ENCODE measurements at places on chromosomes 6 and 20.

GRCh38 chr6:100338090-100338489 is 126.6 kb downstream of the SIM1 start:
- no peak for DNase-seq

DNA sequence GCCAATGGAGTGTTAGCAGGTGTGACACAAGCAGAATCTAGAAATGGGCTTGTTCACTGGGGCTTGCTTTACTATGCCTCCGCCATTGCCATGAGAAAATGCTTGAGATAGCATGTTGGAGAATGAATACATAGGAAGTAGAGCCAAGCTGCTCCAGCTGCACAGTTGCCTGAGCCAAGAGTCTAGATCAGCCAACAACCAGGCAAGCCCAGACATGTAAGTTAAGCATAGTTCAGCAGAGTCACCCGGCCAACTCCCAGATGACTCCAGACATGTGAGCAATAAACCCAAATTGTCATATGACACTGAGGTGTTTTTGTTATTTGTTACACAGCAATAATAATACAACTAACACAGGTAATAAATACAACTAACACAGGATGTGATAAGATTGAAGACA is 167.9 kb downstream of the HAO1 start:
- DNase-seq = no peak

DNA sequence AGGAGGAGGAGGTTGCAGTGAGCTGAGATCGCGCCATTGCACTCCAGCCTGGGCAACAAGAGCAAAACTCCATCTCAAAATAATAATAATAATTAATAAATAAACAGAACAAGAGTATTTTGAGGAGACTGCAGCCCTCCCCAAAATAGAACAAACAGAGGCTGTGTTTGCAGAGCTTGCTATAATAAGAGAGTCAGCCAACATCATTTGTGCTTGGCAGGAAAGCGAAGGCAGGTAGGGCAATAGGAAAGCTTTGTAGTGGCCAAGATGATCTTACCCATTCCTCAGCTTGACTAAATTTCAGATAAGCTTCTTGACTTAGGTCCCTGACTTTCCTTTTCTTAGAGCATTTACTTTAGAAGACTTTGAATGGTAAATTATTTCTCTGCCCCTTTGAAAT is 6.7 kb downstream of the C6orf141 start:
- no peak for DNase-seq

DNA sequence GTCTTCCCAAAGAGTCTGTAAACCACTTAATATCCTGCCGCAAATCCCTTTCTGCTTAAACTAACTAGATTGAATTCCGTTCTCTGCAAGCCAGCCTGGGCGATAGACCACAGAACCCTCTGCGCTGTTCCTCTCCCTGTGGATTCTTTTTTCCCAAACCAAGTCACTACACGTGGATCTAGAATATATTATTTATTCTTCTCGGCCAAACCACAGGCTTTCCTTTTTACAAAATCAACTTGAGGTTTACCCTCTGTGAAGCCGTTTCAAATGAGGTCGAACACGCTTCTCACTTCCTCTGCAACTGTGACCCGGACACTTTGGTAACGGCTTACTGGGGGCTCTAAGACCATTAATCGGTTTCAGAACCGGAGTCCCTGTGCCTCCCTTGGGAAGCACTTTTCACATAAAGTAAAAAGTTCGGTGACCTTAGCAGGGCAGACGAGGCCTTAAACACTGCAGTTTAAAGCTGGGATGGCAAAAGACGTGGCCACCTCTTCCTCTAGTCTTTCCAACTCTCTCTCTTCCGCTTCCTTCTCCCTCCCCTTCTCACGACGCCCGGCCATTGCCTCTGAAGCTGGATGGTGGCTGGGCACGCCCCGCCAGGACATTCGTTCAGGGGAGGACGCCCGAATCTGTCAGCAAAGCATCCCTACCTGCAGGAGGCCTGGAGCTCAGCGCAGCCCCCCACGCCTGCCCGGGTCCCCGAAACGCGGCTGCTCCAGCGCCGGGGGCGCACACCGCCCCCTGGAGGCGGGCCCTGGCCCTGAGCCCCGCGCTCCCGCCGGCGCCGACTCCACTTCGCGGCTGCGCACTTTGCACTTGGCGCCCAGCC is 55.0 kb upstream of the FOXC1 start:
- DNase-seq = peak; percentile 58

DNA sequence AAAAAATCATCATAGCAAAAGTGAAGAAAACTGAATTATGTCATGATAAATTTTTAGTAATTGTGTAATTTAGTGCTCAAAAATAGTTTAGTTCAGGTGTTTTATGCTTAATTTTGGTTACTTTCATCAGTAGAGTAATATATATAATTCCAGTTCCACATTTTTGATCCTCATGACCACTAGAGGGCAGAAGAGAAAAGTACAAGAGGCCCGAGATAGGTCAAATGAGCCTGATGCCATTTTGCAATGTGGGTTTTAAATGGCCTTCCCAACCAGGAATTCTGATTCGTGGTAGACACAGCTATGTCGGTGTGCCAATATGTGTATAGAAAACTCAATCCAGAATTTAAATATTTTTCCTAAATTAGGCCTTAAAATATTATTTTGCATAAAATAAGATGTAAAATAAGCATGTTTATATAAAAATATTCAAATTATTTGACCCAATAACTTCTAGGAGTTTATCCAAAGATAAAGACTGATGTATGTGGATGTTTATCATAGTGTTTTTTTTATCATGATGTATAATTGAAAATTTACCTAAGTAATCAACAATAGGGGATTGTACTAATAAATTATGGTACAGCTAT is 159.7 kb upstream of the RPS6KA2 start:
- peak; percentile 67 for DNase-seq

DNA sequence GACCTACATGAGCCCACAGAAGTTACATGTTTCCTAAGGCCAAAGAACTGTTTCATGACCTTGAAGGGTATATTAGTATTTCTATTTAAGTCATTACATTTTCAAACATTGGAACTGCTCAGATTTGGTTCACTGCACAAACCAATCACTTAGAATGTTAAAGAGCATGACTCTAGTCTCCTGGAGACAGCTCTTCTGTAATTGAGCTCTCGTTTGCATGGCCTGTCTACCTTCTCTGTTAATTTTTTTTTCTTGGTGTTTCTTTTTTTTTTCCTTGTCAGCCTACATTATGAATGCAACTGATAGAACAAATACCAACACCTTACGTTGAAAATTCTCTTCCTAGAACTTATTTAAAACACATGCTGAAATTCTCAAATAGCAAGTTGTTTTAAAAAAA is 860.2 kb upstream of the MAP3K7 start:
- no peak for DNase-seq

DNA sequence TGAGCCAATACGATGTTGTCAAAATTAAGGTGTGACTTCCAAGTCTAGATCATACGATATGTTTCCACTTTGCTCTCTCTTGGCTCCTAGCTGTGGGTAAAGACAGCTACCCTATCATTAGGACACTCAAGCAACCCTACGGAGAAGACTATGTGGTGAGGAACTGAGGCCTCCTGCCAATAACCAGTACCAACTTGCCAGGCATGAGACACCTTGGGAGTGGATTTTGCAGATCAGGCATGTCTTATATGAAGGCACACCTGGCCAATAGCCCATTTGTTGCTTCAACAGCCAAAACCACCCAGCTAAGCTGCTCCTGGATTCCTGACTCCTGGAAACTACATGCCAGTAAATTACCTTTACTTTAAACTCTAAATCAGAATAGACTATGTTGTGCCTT is 863.4 kb downstream of the DHX35 start:
- no peak for DNase-seq

- DNase-seq = no peak
Measured at GRCh38 chr6:45416700-45417099, 39.0 kb upstream of the SUPT3H start.

GRCh38 chr20:9903048-9903655 is 64.3 kb upstream of the PAK5 start:
- no peak for DNase-seq

DNA sequence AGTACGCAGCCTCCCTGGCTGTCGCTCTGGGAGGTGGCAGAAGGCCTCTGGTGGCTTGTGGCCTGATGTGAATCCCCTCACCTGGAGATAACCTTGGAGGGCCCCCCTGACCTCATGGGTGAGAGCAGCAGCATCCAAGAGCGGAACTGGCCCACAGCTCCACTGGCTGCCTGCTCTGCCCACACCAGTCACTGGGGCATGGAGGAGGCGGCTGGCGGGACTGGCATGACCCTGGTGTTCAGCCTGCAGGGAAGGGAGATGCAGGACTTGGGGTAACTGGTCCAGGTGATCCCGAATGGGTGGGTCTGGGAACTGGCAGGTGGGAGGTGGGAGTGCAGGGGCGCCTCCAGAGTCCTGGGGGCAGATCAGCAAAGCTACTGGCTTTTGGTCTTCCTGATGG is 10.6 kb upstream of the DSN1 start:
- no peak for DNase-seq

- no peak for DNase-seq
Measured at GRCh38 chr6:9612489-9612888, 802.4 kb downstream of the TFAP2A start.

- no peak for DNase-seq
Measured at GRCh38 chr6:5501837-5502236, 240.5 kb downstream of the FARS2 start.

DNA sequence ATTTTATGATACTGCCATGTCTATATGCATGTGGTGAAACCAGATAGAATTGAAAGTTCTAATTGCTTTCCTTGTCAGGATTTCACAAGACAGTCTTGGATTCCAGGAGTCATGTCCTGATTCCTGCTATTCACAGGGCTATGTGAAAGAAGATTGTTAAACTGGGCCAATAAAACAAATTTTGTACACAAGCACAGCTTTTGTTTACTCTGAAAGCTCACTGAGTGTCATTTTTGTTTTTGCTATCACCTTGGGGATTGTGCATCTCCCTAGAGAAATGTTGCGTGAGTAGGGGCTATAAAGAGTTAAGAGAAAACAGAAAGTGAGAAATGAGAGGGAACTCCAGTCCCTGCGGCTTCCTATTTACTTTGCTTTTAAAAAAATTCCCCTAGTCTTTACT is 627.5 kb downstream of the PKHD1 start:
- DNase-seq = no peak

GRCh38 chr6:129100164-129100563 is 217.2 kb downstream of the LAMA2 start:
- no peak for DNase-seq

GRCh38 chr6:157723376-157723775 is 99.7 kb upstream of the SNX9 start:
- no peak for DNase-seq

DNA sequence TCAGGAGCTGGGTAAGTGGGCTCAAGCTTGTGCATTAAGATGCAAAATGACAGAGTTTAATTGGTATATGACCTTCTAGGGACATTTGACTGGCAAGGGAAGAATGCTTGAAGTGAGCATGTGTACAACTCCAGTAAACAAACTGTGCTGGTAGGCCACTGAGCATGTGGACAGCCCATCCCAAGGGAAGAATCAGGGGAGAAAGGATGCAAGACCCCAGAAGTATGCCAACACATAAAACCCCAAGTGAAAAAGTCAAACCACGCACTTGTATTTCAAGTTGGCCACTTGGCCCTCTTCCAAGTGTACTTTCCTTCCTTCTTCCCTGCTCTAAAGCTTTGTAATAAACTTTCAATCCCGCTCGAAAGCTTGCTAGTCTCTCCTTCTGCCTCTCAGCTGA is 10.4 kb upstream of the THBD start:
- no peak for DNase-seq

DNA sequence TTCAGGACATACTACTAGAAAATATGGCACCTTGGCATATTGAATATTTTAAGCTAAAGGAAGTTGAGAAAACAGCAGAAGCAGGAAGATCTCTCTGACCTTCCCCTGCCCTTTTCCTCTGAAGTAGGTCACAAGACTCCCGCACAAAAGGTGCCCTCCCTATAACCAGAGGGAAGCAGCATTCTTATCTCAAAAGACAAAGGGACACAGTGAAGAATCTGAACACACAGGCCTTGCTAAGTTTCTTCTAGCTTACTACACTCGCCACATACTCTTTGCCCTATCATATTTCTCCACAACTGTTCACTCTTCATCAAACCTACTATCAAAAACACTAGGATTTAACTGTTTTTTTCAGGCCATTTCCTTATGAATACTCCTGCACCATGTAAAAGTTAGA is 151.2 kb downstream of the ELOVL4 start:
- no peak for DNase-seq

DNA sequence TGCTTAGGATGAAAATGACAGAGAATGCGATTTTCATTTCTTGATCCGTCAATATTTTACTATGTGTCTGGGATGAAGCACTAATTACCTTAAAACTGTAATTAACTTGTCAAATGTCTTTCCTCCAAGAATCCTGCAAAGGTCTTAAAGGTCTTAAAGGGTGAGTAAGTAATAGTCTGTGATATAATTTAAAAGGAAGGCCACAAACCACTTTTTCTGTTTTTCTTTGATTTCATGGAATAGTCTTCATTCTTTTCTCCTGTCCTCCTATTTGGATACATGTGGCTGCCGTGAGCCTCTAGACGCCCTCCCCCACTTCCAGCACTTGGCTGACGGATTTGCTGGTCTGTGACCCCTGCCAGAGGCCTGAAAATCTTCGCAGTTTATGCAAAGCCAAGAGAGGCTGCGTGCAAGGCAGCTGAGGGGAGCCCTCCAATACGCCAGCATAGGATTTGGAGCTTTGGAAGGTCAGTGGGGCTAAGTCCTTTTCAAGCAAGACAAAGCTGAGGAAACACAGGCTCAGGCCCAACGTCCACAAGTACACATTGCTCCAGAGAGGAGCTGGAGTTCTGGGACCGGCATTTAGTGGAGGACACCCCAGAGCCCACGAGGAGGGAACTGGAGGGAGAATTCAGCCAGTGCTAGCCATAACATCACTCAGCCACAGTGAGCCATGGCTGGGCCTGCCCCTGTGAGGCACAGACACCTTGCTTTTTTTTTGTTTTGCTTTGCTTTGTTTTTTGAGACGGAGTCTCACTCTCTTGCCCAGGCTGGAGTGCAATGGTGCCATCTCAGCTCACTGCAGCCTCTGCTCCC is 382.6 kb downstream of the SMOC2 start:
- DNase-seq = no peak

DNA sequence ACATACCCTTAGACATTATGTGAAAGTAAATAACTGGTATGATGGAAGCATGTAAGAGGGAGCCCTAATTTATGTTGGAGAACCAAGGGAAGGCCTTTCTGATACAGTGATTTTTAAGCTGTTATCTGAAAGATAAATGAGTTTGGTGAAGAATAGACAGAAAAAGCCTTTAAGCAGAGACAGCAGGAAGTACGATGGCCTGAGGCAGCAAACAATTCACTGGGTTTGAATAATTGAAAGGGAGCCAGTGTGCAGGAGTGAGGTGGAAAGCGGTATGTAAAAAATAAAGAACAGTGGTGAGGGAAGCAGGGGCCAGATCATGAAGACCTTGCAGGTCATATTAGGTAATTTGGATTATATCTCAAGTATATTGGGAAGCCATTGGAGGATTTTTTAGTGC is 4.1 kb upstream of the RAB23 start:
- no peak for DNase-seq

GRCh38 chr20:8398263-8399051 is 266.4 kb downstream of the PLCB1 start:
- no peak for DNase-seq

- no peak for DNase-seq
Measured at GRCh38 chr20:52076164-52076563, 115.4 kb downstream of the ZFP64 start.

Measured in activated CD4-positive, alpha-beta T cell treated with anti-CD3 and anti-CD28 coated beads, Interleukin-2, Interleukin-4, amounts not matched to agents 100 ng/mL and 50 ng/mL, durations not matched to agents 16 hours and 8 hours (primary cell).